ENCODE measurements at places on chromosomes 2 and 18.

DNA sequence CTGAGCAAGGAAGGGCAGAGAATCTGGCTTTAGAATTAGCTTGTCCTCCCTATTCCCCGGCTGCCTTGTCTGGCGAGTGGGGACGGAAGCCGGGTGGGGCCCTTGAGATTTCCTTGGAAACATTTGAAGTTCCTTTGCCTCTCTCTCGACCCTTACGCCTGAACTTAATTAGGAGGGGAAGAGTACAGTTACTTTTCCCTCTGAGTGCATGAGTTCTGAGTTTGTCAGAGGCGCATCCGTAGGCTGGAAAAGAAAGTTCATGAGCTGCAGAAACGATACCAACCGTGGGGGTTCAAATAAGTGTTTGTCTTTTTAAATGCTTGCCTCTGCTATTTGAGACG is 468 bp downstream of the PIKFYVE start:
- DNase-seq: no peak

DNA sequence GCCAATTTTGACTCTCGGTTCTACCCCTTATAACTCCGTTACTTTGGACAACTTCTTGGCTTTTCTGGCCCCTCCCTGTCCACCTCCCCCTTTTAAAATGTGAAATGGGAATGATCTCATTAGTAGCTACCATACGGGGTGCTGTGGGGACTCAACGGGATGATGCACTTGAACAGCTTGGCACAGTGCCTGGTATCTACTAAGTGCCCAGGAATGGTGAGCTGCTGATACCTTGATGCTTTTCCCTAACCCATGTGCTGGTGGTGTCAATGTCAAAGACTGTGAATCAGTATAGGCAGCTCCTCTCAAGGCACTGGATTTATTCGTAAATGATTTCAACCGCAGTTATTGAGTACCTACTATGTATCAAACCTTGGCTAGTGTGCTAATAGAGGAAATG is 204.2 kb downstream of the LOXHD1 start:
- DNase-seq: no peak

GRCh38 chr2:124025891-124026434 is 876 bp downstream of the CNTNAP5 start:
- DNase-seq: no peak

DNA sequence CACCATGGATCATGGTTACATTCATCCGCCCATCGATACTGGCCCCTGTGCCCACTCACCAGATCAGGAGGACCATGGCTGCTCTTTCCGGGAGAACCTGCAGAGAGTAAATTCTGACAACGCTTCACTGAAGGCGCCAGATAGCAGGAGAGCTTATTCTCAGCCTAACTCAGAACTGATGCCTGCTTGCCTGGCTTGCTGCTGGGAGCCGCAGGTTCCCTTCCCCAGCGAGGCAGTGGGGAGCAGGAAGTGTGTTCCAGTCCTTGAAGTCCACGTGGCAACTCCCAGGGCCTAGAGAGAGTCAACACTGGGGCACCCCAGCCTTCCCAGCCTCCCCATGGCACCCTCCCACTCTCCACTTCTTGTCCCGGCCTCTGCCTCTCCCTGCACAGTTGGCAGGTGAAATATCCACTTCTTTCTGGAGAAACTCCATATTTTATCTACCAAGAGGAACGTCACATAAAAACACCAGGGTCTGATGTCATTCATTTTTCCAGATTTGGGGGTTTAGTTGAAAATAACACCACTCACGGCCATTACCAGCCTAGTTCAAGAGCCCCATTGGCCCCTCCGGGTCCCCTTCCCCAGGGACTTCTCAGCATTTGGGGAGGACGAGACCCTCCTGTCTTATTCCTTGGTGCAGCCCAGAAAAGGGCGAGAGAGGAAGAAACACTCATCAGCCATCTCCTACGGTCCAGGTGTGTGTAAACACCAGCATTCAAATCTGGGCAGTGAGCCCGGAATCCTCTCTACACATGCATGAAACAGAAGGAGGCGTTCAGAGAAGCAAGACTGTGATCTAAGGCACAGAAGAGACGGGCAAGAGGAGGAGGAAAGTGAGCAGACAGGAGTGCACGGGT is 3.5 kb upstream of the TUBB6 start:
- DNase-seq: no peak

DNA sequence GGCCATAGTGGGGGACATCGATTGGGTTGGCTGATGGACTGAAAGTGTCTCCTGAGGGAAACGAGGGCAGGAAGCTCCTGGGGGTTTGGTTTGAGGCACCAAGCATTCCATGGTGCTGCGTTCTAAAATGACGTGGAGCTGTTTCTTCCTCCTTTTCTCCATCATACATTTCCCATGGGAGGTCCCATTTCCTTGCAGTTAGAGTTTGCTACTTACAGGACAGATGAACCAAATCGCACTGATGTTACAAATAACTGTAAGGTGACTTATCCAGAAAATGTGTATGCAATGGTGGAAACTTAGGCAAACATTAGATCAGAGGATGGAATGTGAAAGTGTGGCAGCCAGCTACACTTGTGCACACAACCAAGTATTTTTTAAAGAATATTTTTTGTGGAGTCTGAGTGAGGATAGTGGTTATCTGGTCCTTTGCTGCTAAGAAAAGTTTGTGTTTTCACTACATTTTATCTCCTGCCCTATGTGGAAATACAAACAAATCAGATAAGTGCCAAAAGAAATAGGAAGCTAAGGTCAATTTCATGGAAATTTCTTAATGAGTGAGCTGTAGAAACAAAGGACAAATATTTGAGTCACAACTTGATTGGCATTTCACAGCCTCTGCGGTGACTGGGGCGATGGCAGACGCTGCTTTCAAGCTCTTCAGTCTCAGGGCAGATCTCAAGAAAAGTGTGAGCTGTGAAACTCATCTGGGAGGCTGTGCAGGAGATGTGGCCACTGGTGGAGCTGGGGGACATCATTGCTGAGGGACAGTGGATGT is 256.2 kb downstream of the TSN start:
- DNase-seq: no peak

GRCh38 chr2:1598800-1599199 is 145.5 kb downstream of the PXDN start:
- no peak for DNase-seq

DNA sequence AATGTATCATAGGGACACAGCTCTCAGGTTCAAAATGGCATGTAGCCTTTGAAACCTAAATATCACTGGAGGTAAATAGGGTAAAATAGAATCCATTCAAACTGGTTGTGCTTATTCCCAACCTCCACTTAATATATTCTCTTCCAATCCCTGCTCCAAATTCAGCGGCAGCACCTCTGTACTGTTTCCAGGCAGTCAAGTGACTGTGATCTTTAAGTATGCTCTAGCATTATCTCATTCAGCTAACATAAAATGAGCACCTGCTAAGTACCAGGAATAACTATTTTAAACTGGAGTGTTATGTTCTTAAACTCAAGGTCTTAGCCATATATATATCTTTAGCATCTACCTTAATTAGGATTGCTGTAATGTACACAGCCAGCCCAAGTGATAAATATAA is 269.2 kb upstream of the SESTD1 start:
- no peak for DNase-seq

DNA sequence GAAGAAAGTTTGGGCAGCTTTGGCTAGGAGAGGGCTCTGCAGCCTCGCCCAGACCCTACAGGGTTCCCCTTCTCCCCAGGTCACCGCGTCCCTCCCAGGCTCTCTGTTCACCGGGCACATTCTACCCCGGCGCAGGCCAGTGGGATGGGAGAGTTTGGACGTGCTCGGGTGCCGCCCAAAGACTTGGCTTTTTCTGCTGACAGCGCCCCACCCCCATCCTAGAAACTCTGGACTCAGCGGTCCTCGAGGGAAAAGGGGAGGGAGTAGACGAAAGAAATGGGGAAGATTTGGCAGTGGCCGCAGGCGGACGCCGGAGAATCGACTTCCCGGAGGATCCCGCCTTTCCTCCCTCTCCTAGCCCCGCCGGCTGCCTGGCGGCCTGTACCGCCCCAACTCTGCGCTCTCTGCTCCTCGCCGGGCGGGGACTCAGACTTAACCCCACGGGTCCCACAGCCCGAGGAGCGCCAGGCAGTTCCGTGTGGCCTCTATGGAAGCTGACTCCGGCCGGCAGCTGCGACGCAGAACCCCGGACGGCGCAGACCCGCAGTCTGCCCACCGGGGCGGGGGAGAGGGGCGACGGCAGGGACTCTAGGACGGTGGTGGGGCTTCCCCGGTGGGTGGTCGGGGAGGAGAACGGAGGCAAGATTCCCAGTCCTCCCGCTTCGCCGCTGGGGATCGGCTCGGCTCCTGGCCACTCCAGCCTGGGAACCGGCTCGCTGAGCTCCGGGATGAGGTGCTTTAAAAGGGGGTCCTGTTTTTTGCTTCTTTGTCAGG is 863 bp upstream of the SIX2 start:
- peak; percentile 91 for DNase-seq

DNA sequence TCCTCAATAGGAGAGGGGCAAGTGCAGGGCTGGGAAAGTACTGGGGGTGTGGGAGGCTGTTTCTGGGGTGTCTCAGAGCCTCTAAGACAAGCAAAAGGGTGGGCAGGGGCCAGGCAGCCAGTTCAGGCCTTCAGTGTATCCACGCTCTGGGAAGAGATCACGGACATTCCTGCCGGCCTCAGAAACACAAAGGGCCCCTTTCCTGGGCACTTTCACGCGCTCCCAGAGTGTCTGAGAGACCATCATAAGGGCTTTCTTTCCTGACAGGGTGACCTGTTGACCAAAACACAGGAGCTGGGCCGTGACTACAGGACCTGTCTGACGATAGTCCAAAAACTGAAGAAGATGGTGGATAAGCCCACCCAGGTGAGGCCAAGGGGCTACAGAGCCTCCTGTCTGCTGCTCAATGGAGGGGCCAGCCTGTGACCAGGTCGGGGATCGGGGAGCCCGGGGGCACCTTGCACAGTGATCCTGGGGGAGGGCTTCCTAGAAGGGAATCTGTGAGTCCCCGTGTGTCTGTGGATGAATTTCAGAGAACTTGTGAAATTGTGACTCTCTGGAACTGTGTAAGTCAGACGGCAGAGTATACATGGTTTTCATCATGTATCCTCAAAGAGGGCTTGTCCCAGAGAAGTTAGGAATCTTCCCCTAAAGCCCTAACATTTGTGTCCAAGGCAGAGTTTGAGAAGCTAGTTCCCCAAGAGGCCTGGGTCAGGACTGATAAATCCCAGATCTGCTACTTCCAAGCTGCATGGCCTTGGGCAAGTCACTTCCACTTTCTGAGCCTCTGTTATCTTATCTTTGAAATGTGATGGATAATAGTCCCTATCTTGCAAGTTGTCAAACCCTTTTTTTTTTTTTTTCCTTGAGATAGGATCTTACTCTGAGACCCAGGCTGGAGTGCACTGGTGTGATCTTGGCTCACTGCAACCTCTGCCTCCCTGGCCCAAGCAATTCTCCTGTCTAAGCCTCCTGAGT is 1.8 kb downstream of the GNLY start:
- DNase-seq: no peak

- no peak for DNase-seq
These were observed 1079.5 kb upstream of the CELF4 start for GRCh38 chr18:38644875-38645641.

DNA sequence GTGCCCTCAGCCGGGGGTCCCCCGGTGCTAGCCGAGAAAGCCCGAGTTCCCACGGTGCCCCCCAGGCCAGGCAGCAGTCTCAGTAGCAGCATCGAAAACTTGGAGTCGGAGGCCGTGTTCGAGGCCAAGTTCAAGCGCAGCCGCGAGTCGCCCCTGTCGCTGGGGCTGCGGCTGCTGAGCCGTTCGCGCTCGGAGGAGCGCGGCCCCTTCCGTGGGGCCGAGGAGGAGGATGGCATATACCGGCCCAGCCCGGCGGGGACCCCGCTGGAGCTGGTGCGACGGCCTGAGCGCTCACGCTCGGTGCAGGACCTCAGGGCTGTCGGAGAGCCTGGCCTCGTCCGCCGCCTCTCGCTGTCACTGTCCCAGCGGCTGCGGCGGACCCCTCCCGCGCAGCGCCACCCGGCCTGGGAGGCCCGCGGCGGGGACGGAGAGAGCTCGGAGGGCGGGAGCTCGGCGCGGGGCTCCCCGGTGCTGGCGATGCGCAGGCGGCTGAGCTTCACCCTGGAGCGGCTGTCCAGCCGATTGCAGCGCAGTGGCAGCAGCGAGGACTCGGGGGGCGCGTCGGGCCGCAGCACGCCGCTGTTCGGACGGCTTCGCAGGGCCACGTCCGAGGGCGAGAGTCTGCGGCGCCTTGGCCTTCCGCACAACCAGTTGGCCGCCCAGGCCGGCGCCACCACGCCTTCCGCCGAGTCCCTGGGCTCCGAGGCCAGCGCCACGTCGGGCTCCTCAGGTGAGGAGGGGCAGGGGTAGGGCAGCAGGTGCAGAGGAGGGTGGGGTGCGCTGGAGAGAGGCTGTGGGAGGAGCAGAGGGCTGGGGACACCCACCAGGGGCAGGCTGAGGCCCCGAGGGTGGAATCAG is 14.1 kb upstream of the GMPPA start:
- no peak for DNase-seq

GRCh38 chr18:62301322-62301721 is 23.8 kb upstream of the TNFRSF11A start:
- no peak for DNase-seq

DNA sequence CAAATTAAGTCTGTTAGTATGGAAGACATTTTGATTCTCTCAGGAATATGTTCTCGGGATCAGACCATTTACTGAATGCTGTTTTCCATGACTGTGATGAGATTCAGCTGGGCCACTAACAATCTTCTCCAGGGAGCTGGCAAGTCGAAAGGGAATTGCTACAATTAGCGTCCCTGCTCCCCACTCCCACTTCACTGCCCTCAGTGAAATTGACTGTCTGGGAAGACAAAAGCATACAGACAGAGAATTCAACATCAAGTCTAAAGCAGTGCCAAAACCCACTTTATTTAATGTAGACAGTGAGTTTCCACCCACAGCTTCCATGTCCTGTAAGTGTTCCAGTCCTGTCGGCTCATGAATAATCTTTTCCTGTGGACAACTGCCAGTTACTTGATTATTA is 34.0 kb upstream of the COL3A1 start:
- DNase-seq: peak; percentile 27

- DNase-seq: no peak
These were observed 178.7 kb downstream of the ZNF385B start for GRCh38 chr2:179682756-179683155.

- DNase-seq: no peak
These were observed 28.5 kb downstream of the MAL start for GRCh38 chr2:95054016-95054415.

DNA sequence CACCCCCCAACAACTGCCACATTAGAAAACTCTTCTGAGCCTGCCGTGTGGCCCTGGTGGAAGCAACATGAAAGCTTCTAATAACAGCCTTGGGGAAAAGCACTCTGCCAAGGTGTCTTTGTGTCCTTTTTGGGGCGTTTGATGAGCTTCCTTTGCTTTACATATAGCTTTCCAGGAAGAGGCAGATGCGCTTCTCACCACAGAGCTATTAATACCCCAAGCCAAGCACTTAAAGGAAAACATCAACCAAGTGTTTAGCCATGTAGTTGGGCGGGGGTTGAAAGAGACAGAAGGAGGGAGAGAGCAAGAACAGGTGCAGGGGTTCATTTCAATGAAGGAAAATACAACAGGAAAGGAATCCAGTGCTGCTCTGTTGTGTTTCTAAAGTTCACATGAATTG is 176.1 kb downstream of the VAPA start:
- DNase-seq: no peak

All from muscle of arm (tissue), 14 donors.